ENCODE measurements at places on chromosomes 3 and 15. TPM values are rescaled to one million over a fixed set of nuclear protein-coding genes. Genes with fewer than 3 reads are reported as not detected.

The TXNRD3 gene
- total RNA-seq: 10.9 TPM

The PP2D1 gene
- total RNA-seq: not detected

The PEX11A gene
- 80.3 TPM for total RNA-seq

The VWA5B2 gene
- not detected for total RNA-seq

The REC114 gene
- not detected for total RNA-seq

The GOLGA8T gene
- total RNA-seq: not detected

The WDR93 gene
- total RNA-seq: 0.85 TPM

The GMPS gene
- 27.5 TPM for total RNA-seq

The ABTB1 gene
- total RNA-seq: 91.9 TPM

The TEX55 gene
- not detected for total RNA-seq

The SAMMSON gene
- 0.34 TPM for total RNA-seq

The AHSG gene
- not detected for total RNA-seq
